CD4-positive, alpha-beta T cell treated with Interleukin-15 for 4 hours (primary cell): ENCODE measurements at places on chromosomes 5 and 9.

- DNase-seq: no peak
Measured at GRCh38 chr9:134222018-134222573, 57.7 kb upstream of the RNU6ATAC start.

DNA sequence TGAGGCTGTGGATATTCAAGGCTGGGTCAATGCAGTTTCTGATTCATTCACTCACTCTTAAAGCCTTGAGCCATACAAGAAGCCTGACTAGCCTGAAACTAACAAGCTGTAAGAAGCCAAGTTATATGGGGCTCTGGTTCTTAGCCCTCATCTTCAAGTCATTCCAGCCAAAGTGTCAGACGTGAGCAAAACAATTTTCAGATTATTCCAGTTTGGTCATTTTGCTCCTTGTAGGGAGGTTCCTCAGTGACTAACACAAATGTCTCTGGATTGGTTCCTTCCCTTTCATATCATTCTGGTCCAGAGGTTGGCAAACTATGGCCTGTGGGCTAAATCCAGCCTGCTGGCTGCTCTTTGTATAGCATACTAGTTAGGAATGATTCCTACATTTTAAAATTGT lies 12.5 kb upstream of the SHOC1 start:
- no peak for DNase-seq

GRCh38 chr5:143716881-143717280 lies 95.1 kb upstream of the HMHB1 start:
- no peak for DNase-seq

GRCh38 chr9:20466328-20467008 lies 155.8 kb downstream of the MLLT3 start:
- no peak for DNase-seq

DNA sequence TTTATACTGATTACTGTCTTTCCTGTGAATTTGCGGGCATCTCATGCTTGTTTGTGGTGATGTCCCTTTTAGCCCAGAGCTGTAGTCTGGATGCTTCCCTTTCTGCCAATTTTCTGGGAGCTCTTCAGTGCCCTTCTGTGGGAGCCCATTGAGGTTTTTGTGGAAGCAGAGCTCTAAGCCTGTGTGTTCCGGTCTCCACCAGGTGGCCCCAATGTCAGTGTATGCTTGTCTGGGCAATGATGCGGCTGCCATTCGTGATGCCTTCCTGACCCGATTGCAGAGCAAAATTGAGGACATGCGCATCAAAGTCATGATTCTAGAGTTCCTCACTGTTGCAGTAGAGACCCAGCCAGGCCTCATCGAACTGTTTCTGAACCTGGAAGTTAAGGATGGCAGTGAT lies 35.1 kb downstream of the SH3GLB2 start:
- DNase-seq: no peak

DNA sequence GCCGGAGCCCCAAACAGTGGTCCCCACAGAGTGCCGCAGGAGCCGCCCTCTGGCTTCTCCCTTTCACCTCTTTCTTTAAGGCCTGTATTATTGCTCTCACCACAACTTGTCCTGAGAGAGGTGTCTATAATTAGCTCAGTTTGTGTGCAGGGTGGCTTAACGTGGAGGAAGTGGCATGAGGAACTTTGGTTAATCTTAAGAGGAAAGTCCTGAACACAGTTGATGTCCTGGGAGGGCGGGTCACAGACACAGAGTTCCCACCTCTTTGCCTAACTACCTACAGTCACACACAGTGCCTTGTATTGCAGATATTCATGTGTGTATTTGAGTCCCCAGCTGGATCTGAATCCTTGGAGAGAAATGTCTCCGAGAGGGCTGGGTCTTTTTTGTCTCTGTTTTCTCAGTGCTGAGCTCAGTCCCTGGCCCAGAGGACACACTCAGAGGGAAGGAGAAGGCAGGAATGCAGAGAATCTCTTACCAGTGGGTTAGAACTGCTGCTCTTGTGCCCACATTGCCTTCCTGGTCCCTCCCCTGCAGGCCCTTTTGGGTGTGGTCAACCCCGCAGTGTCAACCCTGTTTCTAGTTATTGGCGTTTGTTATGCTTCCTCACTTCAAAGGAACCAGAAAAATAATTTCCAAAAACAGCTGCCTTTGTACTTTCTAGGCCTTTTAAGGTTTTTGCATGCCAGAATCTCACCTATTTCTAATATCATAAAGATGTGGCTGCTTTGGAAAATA lies 392.5 kb downstream of the KDM4C start:
- DNase-seq: peak; percentile 24

DNA sequence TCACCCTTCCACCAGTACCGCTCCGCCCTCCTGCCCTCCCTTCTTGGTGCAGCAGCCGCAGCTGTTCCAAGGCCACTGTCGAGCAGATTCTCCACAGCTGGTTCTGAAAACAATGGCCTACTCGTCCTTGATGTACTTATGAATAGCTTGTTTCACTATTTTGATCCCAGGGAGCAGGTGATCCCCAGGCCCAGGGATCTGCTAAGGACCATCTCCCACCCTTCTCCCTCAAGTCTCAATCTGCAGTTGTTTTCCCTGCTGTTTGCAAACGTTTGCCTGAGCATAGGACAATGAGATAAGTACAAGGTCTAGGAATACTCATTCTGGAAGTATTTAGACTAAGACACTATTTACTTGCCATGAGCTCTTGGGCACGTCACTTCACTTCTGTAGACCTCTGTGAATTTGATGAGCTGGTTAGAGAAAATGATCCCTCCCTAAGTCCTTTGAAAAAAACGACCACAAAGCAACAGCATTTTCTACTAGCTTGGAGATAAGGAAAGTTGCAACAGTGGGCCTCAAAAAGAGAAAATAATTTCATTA lies 1.8 kb downstream of the LURAP1L start:
- DNase-seq: no peak

DNA sequence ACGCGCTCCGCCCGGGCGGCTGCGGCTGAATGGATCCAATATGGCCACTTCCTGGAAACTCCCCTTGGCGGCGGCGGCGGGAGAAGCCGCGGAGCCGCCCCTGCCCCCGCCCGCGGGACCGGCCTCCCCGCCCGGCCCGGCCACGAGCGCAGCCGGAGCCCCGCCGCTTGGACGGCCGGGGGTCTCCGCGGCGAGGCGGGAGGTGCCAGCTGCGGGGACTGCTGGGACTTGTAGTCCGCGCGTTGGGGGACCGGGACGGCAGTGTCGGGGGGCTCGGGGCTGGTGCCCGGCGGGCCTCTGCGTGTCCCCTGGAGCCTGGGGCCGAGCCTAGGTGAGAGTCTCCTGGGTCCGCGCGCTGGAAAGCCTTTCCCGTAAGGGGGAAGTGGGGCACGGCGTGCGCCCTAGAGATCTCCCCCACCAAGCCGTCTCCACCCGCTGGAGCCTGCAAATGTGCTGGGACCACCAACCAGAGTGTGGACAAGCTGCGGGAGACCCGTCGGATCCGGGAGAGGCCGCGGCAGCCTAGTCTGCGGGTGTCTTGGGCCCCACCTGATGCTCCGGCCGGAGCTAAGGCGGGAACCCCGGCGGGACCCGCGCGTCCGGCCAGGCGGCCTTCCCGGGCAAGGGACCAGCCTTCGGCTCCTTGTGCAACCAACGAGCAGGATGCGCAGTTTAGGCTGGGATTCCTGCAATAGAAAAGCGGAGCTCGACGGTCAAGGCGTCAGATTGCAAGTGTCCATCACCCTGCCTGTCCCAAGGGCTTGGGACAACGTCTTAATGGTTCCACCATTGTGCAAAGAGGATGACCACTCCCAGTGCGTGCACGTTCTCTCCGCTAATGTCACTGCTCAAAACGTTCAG lies at the start of gene SEPTIN8:
Gene SEPTIN8, minus strand, starts transcription at position 31 of the 861 bp plus-strand sequence. CDS start 102 bp downstream, outside the sequence.
- DNase-seq: peak; percentile 33

DNA sequence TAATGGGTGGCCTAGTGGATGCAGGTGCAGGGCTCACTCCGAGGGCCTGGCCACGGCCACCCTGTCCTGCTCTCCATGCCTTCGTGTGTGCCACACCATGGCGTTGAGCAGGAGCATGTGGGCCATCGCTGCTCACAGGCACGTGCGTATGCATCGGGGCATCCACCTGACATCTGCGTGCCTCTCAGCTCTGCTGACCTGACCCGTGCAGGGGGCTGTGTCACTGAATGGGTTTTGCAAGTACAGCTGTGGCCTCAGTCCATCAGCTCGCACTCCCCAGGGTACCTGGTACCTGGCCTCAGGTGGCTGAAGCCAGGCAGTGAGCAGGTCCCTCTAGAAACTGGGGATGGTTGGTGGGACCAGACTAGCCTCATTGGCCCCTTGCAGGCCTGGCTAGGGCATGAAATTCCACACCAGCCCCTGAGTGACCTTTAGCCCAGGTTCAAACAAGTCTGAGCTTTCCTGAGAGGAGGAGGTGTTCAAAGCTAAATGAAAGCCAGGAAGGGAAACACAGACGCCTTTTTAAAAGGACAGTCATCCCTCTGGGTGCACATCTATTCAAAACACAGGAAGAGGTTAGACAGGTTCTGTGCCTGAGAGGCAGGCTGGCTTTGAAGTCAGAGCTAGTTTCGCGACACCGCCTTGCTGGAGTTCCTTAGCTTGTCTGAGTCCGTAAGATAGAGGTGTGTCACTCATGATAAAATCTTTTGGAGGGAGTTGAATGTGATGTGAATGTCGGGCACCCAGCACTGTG lies 74.0 kb downstream of the MACROH2A1 start:
- peak; percentile 24 for DNase-seq

GRCh38 chr9:22010866-22011625 lies 1.9 kb upstream of the CDKN2B start:
- DNase-seq: peak; percentile 21

DNA sequence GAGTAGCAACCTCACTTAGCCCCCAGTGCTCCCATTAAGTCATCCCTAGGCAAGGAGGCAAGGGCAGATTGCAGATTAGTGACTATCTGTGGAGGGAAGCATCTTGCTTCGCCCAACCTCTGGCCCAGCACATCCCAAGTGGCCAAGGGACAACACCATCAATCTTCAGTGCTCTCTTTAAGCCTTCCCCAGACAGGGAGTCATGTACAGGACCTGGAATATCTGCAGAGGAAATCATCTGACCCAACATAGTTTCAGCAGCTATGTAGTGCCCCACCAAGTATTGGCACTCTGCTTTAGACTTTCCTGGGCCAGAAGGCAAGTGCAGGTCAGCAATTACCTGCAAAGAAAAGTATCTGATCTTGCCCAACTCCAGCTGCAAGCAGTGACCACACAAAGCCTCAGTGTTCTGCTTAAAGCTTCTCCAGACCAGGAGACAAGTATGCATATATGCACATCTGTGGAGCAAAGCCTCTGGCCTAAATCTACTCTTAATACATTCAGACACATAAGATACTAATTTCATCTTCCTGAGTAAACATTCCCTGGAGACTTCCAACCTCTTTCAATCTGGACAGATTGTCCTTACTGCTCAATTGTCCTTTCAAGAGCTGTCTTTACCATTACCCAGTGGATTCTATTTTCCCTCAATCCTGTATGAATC lies 224.8 kb upstream of the VLDLR start:
- no peak for DNase-seq

DNA sequence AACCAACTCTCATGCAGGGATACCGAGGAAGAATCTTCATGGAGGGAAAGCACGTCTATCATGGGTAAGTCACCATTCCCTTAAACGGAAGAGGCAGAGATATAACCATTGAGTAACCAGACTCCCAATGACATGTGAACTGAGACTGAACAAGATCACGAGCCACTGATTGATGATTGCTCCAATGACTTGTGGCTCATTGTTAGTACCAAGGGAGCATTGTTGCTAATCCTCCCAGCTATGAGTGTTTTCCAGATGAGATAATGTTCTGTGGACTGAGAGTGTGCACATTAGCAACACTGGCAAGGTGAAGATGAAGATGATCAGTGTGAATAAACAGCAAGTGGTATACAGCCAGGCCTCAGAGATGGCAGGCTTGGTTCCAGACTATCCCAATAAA lies 219.2 kb upstream of the MAP3K1 start:
- DNase-seq: no peak

DNA sequence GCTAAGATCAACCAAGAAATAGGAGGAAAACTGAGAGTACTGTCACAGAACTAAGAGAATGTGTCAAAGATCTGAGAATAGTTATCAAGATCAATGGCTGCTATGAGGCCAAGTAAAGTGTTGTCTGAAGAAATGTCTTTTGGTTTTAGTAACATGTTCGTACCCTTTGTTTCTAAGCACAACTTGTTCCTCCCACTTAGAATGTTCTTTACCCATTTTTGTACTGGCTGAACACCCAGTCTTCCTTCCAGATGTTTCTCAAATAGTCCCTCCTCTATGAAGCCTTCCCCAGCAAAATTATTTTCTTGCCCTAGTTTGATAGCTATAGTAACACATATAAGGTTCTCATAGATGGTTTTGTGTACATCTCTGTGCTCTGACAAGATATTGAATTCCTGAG lies 191.5 kb downstream of the WDR70 start:
- no peak for DNase-seq

DNA sequence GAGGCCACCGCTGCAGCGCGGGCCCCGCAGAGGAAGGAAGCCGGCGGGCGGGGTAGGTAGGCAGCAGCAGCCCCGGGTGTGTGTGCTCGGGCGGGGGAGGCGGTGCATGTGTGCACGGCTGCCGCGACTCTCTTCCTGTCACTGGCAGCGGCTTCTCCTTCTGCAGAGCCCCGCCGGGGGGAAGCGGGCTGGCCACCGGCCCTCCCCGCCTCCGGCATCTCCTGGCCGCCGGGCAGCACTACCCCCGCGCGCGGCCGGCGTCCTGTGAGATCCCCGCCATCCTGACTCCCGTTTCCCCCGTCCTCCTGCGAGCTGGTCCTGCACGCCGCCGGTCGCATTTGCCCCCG lies 315 bp downstream of the PIK3R1 start:
- no peak for DNase-seq

GRCh38 chr5:145924849-145925248 lies 11.5 kb upstream of the SH3RF2 start:
- no peak for DNase-seq

DNA sequence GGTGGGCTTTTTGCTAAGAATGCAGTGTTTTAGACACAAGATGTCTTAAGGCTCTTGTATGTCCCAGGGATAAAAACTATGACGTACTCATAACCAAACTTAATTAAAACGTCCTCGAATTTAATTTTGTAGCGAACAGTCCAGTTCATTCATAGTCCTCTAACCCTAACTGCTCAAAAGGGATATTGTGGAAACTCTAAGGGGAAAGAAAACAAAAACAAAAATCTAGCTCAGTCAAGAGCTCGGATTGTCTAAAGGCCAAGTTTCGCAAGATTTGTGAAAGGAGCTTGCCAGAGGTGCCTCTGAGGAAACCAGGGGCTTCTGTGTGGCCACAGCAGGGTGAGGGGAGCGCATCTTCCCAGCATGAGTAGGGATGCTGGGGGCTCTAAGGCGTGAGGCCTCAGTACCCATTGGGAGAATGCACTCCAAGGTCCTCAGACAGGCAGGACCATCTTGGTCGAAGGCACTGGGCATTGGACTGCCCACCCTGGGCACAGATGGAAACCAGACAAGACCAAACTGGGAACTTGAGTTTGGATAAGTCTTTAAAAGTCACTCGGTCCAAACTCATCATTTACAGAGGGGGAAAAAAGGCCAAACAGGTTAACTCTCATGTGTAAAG lies 71.8 kb downstream of the PRRT1B start:
- no peak for DNase-seq

- no peak for DNase-seq
Measured at GRCh38 chr9:16215353-16215680, 655.2 kb downstream of the BNC2 start.

GRCh38 chr5:102922111-102922720 lies 167.1 kb downstream of the PAM start:
- DNase-seq: no peak

GRCh38 chr5:10675177-10675700 lies 85.8 kb downstream of the DAP start:
- DNase-seq: no peak
